Mesothelial cell of epicardium (in vitro differentiated cells): ENCODE measurements at places on chromosomes 6 and 20. TPM values are rescaled to one million over a fixed set of nuclear protein-coding genes. Genes with fewer than 3 reads are reported as not detected.

DNA sequence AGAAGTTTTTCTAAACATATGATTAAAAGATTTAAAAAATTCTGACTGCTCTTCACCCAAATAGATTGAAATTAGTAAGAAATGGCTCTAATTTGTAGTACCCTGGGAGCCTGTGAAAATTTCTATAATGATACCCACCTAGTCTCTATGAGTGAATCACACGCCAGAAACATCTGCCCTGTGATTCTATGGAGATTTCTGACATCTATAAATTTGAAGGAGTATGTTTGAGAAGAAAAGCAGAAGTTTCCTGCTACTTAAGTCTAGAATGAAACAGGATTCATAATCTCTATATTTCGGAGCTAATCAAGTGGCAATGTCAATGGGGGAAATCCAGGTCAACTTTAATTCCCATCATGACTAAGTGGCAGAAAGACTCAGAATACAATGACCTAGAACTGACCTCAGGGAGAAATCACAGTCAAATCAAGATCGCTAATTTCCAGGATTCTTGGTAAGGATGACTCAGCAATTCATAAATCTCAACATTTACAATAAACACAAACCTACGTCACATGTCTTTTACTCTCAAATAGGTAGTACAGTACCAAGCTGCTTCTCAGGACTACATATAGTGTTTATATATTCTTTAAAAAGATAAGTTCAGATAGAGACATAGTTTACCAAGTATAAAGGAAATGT lies 186.2 kb upstream of the TNFAIP3 start:
- no peaks in the 10 kb centered on the region for H3K27me3 ChIP-seq
- peak overlapping the region; percentile 82 for H3K27ac ChIP-seq
- no peak for DNase-seq
- H3K4me3 ChIP-seq: no peak overlapping the region
- H3K4me1 ChIP-seq: peaks cover 13% of the 10 kb centered on the region

DNA sequence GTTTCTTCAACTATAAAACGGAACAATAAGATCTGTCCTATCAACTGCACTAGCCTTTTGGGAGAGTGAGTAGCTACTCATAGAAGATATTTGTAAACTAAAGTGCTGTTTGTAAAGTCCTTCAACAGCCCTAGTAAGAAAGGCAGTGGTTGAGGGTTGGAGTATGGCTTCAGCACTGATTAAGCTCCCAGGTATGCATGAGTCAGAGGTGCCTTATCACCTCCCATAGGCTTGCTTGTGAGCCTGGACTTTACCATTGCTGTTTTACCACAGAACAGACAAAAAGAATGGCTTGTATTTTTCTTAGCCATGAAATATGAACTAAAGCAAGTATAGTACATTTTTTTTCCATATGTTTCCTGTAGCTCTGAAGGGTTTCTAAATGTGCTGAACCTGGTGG lies 44.1 kb downstream of the SAMD3 start:
- H3K36me3 ChIP-seq: no peaks in the 10 kb centered on the region
- no peak overlapping the region for H3K27ac ChIP-seq
- DNase-seq: no peak
- H3K4me1 ChIP-seq: no peaks in the 10 kb centered on the region
- no peaks in the 10 kb centered on the region for H3K27me3 ChIP-seq
- H3K4me3 ChIP-seq: no peak overlapping the region

DNA sequence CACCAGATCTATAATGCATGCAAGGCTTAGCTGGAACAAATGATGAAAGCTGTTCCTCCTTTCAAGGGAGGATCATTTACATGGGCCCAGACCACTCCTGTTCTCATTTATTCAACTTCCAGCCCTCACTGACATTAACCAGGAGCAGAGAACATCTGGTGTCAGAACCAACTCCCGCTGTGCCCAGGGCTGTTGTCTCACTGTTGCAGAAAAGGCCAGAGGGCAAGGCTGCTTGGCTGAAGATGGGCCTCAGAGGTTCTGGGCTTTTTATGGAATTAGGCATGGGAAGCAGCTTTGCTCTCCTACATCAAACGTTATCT lies 164.2 kb downstream of the GMPR start:
- no peak for DNase-seq
- peaks cover 47% of the 10 kb centered on the region for H3K4me1 ChIP-seq
- H3K4me3 ChIP-seq: no peak overlapping the region
- H3K36me3 ChIP-seq: peaks cover 5% of the 10 kb centered on the region

- H3K4me1 ChIP-seq: no peaks in the 10 kb centered on the region
- no peak for DNase-seq
- no peak overlapping the region for H3K27ac ChIP-seq
- no peaks in the 10 kb centered on the region for H3K36me3 ChIP-seq
- H3K27me3 ChIP-seq: no peaks in the 10 kb centered on the region
- H3K4me3 ChIP-seq: no peak overlapping the region
Measured at GRCh38 chr6:81890846-81891245, 138.4 kb upstream of the TENT5A start.

- H3K36me3 ChIP-seq: peaks cover 15% of the 10 kb centered on the region
- H3K4me3 ChIP-seq: no peak overlapping the region
- no peak for DNase-seq
- H3K4me1 ChIP-seq: peaks cover 20% of the 10 kb centered on the region
- no peaks in the 10 kb centered on the region for H3K27me3 ChIP-seq
Measured at GRCh38 chr20:14757728-14758127, 420.3 kb upstream of the FLRT3 start.

DNA sequence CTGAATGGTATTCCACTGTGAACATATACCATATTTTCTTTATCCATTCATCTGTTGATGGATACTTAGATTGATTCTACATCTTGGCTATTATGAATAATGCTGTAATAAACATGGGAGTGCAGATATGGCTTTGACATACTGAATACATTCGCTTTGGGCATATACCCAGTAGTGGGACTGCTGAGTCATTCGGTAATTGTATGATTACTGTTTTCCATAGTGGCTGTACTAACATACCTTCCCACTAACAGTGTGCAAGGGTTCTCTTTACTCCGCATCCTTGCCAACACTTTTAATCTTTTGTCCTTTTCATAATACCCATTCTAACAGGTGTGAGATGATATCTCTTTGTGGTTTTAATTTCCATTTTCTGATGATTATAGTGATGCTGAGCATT lies 98.2 kb upstream of the ESR1 start:
- H3K27me3 ChIP-seq: peaks cover 8% of the 10 kb centered on the region
- DNase-seq: no peak
- H3K27ac ChIP-seq: no peak overlapping the region
- no peak overlapping the region for H3K4me3 ChIP-seq

DNA sequence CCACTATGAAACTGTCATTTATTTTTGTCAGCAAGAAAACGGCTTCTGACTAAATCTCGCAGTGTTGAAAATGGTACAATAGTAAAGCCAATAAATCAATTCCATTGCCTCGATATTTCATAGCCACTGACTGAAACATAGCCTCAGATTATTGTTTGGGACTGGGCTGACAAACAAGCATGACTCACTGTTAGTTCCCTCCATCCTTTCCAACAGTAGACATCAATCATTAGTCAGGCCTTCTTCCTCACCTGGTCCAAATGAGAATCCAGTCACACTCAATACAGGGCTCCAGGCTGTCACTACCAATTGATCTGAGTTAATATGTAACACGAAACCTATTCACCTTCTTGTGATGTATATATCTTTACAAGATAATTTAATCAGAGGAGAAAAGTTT lies 66.1 kb downstream of the ADGRB3 start:
- no peak for DNase-seq
- H3K4me1 ChIP-seq: peaks cover 4% of the 10 kb centered on the region
- H3K4me3 ChIP-seq: no peak overlapping the region
- no peaks in the 10 kb centered on the region for H3K36me3 ChIP-seq
- H3K27me3 ChIP-seq: peaks cover 1% of the 10 kb centered on the region

DNA sequence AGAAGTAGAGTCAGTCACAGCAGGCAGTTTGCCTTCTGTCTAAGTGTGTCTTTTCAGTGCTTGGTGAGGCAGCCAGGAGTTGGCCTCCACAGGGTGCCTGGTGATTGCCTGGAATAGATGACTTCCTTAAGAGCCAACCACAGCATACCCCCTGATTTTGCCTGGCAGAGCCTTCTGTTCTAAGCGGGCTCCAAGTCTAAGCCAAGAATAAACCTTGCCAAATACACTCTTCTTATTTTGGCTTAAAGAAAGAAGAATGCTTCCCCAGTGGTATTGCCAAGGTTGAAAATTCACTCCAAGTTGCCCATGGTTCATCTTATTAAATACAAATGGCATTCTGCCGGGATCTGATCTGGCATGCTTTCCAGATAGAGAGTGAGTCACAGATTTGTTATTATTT lies 1424.8 kb upstream of the EYS start:
- H3K4me3 ChIP-seq: no peak overlapping the region
- no peak overlapping the region for H3K27ac ChIP-seq
- peaks cover 2% of the 10 kb centered on the region for H3K27me3 ChIP-seq
- no peaks in the 10 kb centered on the region for H3K36me3 ChIP-seq
- no peaks in the 10 kb centered on the region for H3K4me1 ChIP-seq

- no peaks in the 10 kb centered on the region for H3K4me1 ChIP-seq
- no peaks in the 10 kb centered on the region for H3K36me3 ChIP-seq
- H3K4me3 ChIP-seq: no peak overlapping the region
- DNase-seq: peak; percentile 52
- peaks cover 45% of the 10 kb centered on the region for H3K27me3 ChIP-seq
Measured at GRCh38 chr20:45290677-45291355, 15.8 kb upstream of the RBPJL start.

GRCh38 chr6:94041945-94042709 lies 622.8 kb upstream of the EPHA7 start:
- H3K27ac ChIP-seq: no peak overlapping the region
- H3K4me3 ChIP-seq: no peak overlapping the region
- no peaks in the 10 kb centered on the region for H3K36me3 ChIP-seq
- peaks cover 19% of the 10 kb centered on the region for H3K4me1 ChIP-seq

The RAB5IF gene
- total RNA-seq: 37.6 to 40.7 TPM (median 40.0 TPM) in 3 replicates

DNA sequence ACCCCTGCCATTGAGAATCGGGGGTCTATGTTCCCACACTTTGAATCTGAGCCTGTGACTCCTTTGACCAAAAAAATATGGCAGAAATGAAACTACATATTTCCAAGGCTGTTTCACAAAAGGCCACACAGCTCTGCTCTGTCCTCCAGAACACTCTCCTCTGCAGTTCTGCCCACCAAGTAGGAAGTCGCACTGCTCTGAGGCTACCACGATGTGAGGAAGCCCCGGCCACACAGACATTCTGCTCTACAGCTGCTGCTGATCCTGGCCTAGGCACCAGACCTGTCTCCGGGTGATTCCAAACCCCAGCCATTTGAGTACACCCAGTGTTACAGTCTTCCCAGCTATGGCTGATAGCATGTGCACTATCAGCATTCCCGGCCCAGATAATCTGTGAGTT lies 85.1 kb downstream of the LYRM4 start:
- DNase-seq: no peak
- H3K27me3 ChIP-seq: no peaks in the 10 kb centered on the region
- H3K4me3 ChIP-seq: no peak overlapping the region
- no peak overlapping the region for H3K27ac ChIP-seq

- no peak for DNase-seq
- peaks cover 23% of the 10 kb centered on the region for H3K4me1 ChIP-seq
- H3K4me3 ChIP-seq: peak overlapping the region; percentile 52
- H3K36me3 ChIP-seq: no peaks in the 10 kb centered on the region
Measured at GRCh38 chr6:26200918-26201721, 113.9 kb downstream of the HFE start.

DNA sequence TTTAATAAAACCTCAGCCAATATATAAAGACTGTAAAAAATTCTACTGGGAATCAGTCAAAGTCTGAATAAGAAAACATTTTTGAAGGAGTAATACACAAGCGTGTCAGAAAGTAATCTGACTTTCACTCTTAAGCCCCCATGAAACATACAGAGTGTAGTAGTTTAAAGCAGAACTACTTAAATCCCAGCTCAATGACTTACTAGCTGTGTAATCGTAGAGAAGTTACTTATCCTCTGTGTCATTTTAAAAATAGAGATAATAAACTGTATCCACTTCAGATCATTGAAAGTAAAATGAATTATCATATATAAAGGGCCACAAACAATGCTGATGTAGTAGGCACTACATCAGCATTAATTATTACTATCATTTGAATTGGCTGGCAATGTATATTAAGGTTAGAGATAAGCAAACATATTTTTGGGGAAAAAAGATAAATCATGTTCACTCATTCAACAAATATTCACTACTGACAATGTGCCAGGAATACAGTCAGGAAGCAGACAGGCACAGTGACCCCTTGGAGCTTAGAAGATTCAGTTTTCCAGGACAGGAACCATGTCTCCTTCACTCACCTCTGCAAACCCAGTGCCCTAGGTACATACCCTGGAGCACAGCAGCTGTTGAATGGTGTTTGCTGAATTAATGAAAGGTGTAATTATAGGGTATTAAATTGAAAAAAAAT lies 14.4 kb downstream of the REPS1 start:
- H3K4me3 ChIP-seq: no peak overlapping the region
- H3K27me3 ChIP-seq: no peaks in the 10 kb centered on the region
- H3K4me1 ChIP-seq: peaks cover 39% of the 10 kb centered on the region
- peak overlapping the region; percentile 40 for H3K27ac ChIP-seq

The GMPR gene
- 4.0 to 5.2 TPM (median 4.3 TPM) in 3 replicates for total RNA-seq

The COL11A2 gene
- 12.6 to 14.4 TPM (median 14.2 TPM) in 3 replicates for total RNA-seq

The TBXT gene
- total RNA-seq: not detected in 3 replicates

DNA sequence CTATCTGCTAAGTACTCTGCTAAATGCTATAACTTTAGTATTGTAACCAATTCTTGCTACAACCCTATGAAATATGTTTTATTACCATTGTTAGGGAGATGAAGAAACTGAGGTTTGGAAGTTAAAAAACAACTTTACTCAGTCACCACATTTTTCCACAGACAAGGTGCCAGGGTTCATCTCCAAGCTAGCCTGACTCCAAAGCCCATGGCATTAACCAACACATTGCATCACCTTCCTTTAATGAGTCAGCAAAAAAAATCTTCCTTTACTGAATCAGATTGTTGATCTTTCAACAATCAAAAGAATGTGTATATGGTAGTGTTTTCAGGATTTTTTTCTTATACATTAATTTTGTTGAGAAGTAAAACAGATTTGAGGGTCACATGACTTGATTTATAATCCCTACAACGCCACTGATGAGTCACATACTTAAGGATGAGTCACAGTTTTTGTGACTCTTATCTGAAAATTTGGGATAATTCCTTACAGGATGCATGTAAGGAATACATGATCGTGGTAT lies 41.5 kb downstream of the MAN1A1 start:
- peaks cover 57% of the 10 kb centered on the region for H3K4me1 ChIP-seq
- H3K36me3 ChIP-seq: peaks cover 4% of the 10 kb centered on the region

DNA sequence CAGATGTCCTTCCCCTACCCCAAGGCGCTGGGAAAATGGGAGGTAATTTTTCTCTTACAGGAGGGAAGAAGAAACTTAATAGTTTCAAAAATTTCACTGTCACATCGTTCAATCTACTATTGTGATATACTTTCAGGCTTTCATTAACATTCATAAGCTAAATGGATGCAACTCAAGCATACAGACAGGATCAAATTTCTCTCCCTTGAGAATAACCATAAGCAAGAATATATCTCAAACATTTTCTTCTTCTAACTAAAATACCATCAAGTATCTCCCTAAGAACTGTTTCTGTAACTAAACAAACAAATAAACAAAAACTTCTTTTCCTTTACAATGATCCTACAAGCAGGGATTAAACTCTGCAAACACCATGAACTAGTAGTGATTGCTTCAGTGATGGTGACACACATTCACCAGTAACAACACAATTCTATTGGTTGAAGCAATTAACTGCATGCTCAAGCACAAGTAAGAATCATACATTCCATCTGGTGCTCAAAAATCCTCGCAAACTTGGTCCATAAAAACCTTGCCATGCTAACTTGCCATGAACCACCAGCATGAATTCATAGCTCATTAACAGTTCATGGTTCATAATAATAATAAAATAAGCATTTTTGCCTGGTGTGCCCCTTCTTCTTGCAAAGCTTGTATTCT lies 183.8 kb downstream of the PTPRK start:
- no peaks in the 10 kb centered on the region for H3K36me3 ChIP-seq
- peaks cover 20% of the 10 kb centered on the region for H3K4me1 ChIP-seq
- DNase-seq: no peak
- no peaks in the 10 kb centered on the region for H3K27me3 ChIP-seq
